ENCODE measurements at places on chromosomes 5 and 9.

GRCh38 chr9:130444565-130445221, at the start of gene ASS1:
Gene ASS1 (plus strand): TSS chr9:130444961. CDS start chr9:130452229, 7,268 bp downstream.
- no peak for DNase-seq

DNA sequence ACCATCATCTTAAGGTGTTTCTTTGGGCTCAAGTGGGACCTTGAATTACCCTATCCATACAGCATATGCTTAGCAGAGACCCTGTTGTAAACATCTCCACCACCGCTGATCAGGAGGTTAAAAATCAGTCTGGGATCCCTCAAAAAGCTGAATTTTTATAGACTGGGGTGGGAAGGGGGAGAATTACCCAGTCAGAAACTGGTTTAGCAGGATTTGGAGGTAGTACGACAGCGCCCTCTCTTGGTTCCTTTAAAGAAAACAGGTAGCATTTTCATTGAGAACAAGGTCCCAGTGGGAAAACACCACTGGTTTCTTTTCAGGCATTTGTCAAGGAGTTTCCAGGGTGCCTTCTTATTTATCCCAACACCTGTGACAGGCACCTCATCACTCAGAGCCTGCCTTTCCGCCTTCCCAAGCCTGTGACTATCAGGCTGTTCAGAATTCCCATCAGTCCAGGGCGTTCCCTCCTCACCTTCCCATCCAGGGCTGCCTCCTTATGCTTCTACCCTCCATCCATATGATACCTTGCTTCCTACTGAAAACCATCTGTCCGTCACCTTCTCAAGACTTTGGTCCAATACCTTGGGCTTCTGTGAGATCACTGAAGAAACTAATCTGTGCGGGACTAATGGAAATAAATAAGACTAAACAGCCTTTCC, 203.8 kb upstream of the RAI14 start:
- no peak for DNase-seq

- DNase-seq, result no peak
These were observed 952.8 kb upstream of the EDIL3 start for GRCh38 chr5:85337435-85337834.

DNA sequence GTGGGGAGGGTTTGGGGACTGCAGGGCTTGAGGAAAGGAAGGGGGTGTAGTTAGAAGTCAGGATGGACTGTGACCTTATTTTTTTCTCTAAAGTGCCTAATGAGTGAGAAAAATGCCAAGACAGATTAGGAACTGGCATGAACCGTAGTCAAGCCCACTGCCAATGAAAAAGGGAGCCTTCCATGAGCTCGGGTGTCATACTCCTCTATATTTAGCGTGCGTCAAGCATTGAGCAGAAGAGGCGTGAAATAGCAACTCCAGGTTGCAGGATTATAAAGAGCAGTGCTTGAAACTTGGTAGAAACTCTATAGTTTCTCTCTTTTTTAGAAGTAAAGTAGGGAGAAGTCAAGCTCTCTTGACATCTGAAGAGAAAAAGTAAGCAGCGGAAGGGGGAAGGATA, 1.8 kb downstream of the SGCD start:
- no peak for DNase-seq

DNA sequence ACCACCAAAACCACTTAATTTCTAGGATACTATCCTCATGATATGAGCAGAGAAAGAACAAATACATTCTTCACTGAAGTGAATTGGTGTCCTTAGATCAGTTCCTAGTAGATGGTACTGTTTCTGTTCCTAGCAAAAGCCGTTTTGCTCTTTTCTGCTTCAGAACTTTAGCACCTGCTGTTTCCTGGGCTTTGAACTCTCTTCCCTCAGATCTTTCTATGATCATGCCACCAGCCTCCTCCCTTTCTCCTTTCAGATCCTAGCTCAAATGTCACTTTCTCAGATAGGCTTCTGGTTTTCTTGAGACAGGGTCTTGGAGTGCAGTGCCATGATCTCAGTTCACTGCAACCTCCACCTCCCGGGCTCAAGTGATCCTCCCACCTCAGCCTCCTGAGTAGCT, 118.0 kb downstream of the EGFLAM start:
- no peak for DNase-seq

GRCh38 chr5:119412279-119413227, 39.7 kb upstream of the HSD17B4 start:
- no peak for DNase-seq

DNA sequence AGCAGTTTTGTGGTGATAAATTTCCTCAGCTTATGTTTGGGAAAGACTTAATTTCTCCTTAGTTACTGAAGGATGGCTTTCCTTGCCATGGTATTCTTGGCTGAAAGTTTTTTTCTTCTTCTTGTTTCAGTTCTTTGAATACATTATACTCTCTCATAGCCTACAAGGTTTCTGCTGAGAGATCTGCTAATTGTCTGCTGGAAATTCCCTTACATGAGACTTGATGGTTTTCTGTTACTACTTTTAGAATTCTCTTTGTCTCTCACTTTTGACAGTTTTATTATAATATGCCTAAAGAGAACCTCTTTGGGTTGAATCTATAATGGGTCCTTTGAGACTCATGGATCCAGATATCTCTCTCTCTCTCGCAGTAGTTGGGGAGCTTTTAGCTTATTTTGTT, 693.6 kb downstream of the PRELID2 start:
- no peak for DNase-seq

DNA sequence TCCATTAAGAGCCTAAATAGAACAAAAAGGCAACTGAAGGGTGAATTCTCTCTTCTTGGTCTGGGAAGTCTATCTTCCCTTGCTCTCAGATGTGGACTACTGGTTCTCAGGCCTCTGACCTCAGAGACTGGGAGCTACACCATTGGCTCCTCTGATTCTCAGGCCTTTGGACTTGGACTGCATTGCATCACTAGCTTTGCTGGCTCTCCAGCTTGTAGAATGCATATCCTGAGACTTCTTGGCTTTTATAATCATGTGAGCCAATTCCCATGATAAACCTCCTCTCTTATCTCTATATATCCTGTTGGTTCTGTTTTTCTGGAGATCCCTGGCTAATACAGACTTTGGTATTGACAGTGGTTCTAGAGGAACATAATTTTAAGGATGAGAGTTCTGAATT, 89.8 kb downstream of the PSAT1 start:
- DNase-seq, result no peak

- no peak for DNase-seq
These were observed 189.8 kb upstream of the TRIM32 start for GRCh38 chr9:116497095-116497890.

GRCh38 chr5:113044776-113045465, 68.3 kb downstream of the DCP2 start:
- no peak for DNase-seq

DNA sequence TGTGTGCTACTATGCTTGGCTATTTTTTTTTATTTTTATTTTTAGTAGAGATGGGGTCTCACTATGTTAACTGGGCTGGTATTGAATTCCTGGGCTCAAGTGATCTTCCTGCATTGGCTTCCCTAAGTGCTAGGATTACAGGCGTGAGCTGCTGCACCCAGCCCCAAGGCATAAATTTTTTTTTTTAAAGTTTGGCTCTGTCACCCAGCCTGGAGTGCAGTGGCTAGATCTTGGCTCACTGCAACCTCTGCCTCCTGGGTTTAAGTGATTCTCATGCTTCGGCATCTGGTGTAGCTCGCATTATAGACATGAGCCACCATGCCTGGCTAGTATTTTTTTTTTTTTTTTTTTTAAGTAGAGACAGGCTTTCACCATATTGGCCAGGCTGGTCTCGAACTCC, 70.3 kb downstream of the RAB24 start:
- no peak for DNase-seq

DNA sequence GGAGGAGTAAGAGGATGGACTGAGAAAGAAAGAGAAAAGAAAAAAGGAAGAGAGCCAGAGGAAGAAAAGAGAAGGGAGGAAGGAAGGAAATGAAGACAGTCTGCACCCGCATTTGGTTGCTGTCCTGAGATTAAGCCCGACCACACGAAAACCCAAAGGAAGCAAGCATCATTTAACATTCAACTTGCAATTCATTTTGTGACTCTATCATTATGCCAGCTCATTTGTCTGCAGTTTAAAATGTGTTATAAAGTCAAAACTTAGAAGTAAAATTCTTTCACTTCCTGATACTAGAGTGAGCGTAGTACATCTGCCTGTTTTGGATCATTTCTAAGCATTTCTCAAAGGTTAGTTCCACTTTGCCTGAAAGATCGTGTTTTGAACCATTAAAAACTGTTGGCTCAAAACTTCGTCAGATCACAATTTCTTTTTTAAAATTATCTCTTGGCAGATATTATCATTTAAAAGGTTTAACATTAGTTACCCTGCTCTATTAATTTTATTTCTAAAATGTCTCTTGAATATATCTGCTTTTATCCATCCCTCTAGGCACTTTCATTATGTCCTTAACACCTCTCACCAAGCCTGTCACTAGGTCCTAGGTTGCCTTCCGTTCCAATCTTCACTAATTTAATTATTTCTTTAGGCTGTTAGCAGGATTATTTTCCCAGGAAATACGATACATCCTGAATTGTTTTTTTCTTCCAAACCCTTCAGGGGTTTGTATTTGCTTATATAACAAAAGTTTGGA, 240.9 kb downstream of the TLE4 start:
- no peak for DNase-seq

DNA sequence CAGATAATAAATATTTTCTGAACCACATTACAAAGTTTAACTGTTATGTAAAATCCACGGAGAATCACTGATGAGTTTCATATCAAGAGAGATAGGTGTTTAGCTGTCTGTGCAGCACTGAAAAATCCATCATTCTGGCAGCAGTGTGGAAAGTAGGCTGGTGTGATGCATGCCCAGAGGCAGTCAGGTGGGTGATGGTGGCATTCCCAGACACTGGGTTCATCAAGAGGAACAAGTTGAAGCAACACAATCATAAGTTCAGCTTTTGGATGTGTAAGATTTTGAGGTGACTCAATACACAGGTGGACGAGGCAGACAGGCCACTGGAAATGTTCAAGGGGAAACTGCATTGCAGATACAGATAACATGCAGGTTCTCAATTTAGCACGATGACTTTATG, 11.9 kb downstream of the DNAH5 start:
- DNase-seq, result no peak

- no peak for DNase-seq
These were observed 152.9 kb upstream of the PPP1R26 start for GRCh38 chr9:135326633-135327152.

DNA sequence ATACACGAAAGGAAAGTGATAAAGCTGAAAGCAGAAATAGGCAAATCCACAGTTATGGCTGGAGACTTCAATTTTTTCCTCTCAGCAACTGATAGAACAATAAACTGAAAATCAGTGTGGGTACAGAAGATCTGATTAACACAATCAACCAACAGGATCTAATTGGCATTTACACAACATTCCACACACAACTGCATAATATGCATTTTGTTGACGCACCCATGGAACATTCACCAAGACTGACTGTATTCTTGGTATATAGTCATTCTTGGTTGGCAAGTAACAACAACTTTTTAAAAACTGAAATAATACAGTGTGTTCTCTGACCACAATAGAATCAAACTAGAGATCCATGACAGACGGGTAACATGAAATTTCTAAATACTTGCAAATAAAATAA, 218.7 kb upstream of the S1PR3 start:
- no peak for DNase-seq
